ENCODE measurements at places on chromosomes 12 and 14. TPM values are rescaled to one million over a fixed set of nuclear protein-coding genes. Genes with fewer than 3 reads are reported as not detected.

Gene TIMELESS
- 11.3 TPM for total RNA-seq

Gene SLC39A2
- total RNA-seq, result not detected

Gene CABP1
- 0.16 TPM for total RNA-seq

Gene KERA
- not detected for total RNA-seq

Gene ZNF84
- 38.3 TPM for total RNA-seq

Gene PTCSC3
- not detected for total RNA-seq

Gene PRPF39
- total RNA-seq, result 37.8 TPM

Gene RBM19
- 29.0 TPM for total RNA-seq

Gene KRT6C
- total RNA-seq, result not detected

Measured in bladder microvascular endothelial cell (primary cell).